ENCODE measurements at places on chromosomes 3 and 15.
A peak's percentile ranks its signal among the peaks of the same experiment; 100 is the strongest.

GRCh38 chr3:165827883-165828282 lies 9.3 kb downstream of the BCHE start:
- DNase-seq = no peak

DNA sequence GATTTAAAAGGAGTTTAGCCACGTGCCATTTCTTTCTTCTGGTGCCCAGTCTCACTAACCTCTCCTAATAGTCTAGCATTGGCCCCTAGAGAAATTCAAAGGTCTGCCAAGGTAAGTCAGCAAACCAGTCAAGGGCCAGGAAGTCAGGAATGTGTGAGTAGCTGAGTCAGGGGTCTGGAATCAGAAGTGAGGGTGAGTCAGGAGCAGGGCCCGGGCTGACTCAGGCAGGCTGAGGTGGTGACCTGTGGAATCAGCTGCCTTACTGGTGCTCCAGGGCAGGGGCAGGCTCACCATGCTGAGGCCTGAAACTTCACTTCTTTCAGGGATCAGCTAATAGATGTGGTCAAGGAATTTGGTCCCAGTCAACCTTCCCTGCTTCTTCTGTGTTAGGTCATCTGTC lies 105.8 kb upstream of the MYZAP start:
- no peak for DNase-seq

DNA sequence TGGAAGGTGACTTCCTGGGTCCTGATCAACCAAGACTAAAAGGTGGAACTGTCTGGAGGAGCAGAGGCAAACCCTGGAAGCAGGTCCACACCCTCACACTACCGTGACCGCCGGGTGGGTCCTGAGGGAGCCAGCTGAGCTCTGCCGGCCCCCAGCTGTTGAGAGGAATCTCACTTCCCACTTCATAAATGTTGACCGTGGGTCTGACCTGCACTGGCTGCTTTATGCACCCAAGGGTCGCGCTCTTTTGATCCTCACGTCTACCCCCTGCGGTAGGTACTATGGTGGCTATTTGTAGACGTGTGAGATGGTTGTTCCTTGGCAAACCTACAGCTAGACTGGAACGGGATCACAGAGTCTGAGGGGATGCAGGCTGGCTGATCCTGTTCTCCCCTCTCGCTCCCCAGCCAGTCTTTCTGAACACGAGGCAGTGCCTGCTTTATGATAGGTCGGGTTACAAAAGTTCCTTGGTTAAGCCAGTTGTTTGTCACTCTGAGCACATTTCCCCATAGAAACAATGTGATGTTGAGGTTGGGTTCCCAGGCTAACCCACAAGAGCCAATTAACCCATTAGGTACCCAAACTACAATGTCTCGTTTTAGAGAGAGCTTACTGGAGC lies 113.0 kb upstream of the ETV5 start:
- DNase-seq = no peak

DNA sequence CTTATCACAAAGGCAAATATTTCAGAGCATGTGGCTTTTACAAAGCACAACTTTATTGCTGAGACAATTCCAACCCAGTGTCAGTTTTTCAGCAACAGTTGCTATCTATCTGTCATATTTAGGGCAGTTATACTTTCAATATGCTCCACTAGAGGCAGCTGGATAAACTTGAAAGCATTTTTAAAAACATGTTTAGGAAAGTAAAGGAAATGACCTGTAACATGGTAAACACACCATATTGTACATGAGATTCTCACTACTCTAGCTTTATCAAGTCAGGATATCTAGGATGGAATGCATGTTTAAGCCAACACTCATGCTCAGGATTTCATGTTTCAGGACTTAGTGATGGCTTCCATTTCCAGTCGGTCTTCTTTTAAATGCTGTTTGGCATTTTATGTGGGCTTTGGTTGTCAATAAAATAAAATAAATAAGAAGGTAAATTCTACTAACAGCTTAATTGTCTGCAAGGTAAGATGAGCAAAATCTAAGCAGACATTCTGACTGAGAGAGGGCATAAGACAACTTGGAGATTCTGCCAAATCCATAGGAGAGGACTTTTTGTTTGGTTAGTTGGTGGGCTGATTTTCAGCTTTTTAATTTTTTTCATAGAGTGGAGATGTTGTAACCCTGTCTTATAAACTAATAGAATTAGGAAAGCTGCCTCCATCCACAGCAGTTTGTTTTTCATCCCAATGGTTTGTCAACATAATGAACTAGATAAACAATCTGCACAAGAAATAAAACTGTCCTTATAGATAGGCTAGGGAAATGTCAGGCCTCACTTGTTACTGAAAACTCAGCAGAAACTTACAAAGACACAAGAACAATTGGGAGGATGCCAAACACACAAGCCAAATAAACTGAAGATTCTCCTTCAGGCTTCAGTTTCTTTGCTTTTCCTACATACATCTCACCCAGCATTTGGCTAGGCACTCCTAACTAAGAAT lies 63.4 kb upstream of the CPB1 start:
- DNase-seq = no peak

- DNase-seq = no peak
Observed at GRCh38 chr3:46369151-46369550, 1.6 kb upstream of the CCR5 start.

GRCh38 chr3:42036483-42036823 lies 54.7 kb upstream of the TRAK1 start:
- no peak for DNase-seq

GRCh38 chr3:191328383-191328961 lies 722 bp upstream of the CCDC50 start:
- peak; percentile 17 for DNase-seq

GRCh38 chr3:34780973-34781372 lies 858.4 kb upstream of the ARPP21 start:
- DNase-seq = no peak

DNA sequence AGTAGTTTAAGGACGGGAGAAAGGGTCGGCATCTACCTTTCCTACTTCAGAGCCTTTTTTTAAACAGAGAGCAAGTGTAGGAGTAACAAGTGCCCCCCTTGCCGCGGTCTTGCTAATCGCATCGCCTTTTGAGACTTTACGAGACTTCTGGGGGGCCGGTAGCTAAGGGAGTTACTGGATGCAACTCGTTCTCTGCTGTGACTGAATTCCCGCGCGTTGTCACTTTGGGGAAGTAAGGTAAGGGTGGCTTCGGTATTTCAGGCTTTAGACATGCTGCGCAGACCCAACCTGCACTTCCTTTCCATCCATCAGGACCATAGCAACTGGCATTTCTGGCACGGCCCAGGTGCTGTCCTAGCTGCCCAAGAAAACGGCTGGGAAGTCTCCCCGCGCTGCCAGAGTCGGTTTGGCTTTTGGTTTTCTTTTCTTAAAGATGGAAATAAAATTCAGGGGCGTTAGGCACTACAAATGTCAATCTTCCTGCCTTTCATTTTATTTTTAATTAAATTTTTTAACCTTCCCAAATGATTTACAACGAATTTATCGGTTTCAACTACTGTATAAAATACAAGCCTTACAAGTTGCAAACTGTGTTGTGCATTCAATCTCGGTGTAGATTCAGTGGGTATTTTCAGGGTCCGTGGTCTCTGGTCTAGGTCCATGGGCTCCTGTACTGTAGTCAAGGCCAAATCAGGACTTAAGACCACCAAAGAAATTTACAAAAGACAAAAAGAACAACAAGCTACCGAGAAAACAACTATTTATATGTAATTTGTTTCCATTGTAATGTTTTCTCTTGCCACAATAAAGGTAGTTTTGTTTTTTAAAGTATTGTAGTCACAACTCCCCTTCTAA lies 3.5 kb downstream of the MECOM start:
- DNase-seq = no peak

- DNase-seq = no peak
Observed at GRCh38 chr3:143604402-143605185, 243.7 kb downstream of the SLC9A9 start.

DNA sequence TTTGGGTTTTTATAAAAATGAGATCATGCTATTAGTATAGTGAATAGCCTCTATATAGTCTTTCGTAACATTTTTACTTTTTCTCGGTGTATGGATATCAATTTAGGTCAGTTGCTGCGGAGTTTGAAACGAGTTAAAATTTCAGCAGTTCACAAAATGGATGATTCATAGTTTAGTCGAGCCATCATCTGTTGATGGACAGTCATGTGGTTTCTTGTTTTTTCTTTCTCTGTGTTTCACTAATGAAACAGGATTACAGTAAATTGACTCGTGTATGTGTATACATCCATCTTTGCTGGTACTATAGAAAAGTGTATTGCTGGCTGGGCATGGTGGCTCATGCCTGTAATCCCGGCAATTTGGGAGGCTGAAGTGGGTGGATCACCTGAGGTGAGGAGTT lies 106.8 kb downstream of the IGF1R start:
- DNase-seq = no peak

DNA sequence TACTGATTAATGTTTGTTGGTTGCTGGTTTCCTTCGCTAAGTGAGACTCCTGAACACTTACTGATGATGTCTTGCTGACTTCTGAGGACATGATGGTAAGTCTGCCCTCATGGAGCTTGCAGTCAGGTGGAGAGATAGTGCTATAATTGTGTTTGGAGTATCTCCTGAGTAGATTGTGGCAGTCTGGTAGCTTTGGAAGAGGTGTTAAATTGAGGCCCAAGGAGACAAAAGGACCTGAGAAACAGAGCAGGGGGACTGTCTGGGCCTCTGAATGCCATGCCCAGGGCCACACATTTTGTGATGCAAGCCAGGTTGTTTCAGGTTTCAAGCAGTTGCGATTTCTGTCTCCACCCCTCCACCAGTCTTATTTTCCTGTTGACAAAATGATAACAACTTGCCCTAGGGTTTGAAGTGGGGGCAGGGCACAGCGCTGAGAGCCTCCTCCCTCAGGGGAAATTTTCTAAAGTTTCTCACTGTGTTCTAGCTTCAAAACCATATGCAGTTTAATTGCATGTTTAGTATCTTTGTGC lies 16.7 kb downstream of the SMAD3 start:
- peak; percentile 63 for DNase-seq

DNA sequence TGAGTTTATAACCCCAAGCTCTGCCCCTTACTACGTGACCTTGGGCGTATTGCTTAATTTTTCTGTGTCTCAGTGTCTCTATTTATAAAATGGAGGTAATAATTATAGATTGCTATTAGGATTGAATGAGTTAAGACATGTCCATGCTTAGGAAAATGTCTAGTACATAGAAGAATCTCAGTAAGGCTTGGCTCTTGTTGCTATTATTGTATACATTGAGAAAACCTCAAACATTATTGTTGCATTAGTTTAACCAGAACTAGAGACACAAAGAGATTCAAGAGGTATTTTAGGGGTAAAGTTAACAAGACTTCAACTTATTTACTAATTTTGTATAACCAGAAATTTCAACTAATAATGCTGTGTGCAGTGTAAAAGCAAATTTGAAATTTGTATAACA lies 66.7 kb downstream of the MEF2A start:
- DNase-seq = no peak

DNA sequence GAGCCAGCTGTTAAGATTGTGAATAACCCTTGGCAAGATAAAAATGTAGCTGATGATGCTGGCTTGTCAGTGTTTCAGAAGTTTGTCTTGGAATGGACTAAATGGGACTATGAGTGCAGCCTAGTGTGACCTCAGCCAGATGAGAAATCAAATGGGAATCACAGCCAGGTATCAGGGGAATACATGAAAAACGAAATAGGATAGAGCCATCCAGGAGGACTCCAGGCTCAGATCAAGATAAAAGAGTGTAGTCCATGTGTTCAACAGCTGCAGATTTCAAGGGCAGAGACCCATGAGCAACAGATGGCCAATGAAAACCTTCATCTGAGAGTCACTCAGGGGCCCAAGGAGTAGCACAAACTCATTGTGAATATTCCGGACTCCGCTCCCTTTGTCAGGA lies 1080.9 kb upstream of the CADM2 start:
- no peak for DNase-seq

- no peak for DNase-seq
Observed at GRCh38 chr3:115921711-115922110, 298.4 kb downstream of the GAP43 start.

- no peak for DNase-seq
Observed at GRCh38 chr15:64865998-64866520, 24.3 kb downstream of the PLEKHO2 start.

- no peak for DNase-seq
Observed at GRCh38 chr3:85081191-85081906, 122.6 kb downstream of the CADM2 start.

DNA sequence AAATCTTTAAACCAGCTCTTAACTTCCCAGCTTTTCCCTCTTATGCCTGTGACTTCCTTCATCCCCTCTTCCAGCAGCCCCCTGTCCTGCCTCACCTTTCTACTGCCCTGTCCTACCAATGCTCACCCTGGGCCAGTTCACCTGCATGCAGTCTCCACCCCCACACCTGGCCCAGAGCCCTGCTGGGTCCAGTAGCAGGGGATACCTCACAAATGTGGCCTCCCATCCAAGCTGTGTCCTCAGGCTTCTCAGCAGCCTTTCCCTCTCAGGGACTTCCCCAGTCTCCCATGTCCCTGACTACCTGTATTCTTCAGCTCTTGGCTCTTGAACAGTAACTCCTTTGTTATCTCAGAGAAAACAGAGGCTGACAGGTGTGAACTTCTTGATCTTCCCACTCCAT lies 503.2 kb downstream of the MFSD1 start:
- DNase-seq = no peak

- DNase-seq = peak; percentile 80
Observed at GRCh38 chr15:31327669-31328427, 1.2 kb downstream of the KLF13 start.

DNA sequence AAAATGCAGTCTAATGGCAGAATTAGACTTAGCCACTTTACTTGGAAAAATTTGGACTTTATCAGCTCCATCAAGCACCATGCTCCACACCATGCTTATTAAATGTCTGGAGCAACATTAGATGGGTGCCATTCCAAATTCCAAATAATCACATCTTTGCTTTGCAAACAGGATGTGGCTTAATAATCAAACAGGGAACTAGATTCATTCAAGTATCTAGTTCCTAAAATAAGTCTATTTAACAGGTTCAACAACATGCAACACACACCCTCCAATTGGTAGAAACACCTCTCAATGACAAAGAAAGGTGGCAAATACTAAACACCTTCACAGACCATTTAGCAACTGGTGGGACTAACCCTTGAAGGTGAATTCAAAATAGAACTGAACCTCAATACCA lies 3.5 kb downstream of the HEXA start:
- DNase-seq = no peak
